Activated T-helper 1 cell treated with anti-CD3 and anti-CD28 coated beads, Interleukin-12 subunit alpha, Interleukin-12 subunit beta, Interleukin-2, Interleukin-4 antibody, amounts not matched to agents 30 ng/mL and 10 ng/mL and 1 ng/mL, durations not matched to agents 14 hours and 24 hours and 36 hours (primary cell): ENCODE measurements at places on chromosomes 6 and 20.

DNA sequence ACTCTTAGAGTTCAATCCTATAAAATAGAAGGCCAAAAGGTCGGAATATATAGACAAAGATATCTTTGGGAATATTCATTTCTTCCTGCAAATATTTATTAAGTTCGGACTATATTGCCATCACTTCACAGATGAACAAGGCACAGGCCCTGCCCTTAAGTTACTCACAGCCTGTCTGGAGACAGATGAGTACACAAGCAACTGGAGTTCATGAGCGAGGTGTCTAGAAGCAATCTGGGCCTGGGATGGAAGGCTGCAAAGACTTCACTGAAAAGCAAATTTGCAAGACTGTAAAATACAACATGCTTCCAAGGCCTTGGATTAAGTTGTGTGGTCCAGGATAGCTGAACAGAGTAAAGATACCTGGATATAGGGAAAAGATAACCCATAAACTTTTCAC is 56.7 kb upstream of the CEP85L start:
- no peak for DNase-seq

DNA sequence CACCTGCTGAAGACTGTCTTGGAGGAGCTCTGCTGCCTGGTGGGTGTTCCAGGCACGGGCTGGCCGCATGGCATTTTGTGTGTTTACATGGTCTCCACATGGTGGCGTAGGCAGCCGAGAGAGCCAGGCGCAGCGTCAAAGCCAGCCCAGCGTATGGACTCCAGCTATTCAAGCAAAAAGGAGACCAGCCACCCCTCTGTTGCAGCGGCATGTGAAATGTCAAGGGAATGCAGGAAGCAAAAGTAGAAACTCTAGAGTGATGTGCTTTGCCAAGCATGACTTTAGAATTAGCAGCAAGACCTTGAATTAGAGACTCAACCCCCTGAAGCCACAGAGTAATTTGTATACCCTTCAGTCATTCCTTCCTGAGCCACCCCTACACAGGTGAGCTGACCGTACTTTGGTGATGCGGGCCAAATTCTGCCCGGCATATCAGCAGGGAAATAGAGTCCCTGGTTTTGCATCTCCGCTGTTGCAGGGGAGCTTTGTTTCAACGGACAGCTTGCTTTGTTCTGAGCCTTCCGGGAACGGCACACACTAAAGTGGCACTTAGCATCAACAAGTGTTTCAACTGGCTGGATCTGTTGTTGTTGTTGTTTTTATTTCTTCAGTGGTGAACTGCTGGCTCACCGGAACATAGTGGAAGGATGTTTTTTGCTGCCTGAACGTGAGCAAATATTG is 48.5 kb downstream of the FNDC1 start:
- no peak for DNase-seq

DNA sequence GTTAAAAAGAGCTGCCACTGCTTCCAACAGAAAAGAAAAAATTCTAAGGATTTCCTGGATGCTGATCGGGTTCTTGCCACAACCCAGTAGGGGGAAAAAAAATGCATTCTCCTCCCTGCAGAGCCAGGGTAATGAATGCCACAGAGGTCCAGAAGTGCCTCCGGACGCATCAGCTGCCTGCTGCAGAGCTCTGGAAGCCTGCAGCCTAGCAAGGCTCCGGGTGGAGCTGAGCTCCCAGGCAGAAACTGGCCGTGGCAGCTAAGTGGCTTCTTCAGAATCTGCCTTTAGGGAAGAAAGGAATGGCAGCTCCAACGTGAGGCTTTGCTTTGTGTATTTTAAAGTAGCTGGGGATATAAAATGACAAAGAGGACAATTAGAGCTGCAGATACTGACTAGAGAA is 155.0 kb downstream of the CFAP61 start:
- no peak for DNase-seq

- DNase-seq = no peak
These were observed 518.8 kb downstream of the GRIK2 start for GRCh38 chr6:101912311-101912710.

DNA sequence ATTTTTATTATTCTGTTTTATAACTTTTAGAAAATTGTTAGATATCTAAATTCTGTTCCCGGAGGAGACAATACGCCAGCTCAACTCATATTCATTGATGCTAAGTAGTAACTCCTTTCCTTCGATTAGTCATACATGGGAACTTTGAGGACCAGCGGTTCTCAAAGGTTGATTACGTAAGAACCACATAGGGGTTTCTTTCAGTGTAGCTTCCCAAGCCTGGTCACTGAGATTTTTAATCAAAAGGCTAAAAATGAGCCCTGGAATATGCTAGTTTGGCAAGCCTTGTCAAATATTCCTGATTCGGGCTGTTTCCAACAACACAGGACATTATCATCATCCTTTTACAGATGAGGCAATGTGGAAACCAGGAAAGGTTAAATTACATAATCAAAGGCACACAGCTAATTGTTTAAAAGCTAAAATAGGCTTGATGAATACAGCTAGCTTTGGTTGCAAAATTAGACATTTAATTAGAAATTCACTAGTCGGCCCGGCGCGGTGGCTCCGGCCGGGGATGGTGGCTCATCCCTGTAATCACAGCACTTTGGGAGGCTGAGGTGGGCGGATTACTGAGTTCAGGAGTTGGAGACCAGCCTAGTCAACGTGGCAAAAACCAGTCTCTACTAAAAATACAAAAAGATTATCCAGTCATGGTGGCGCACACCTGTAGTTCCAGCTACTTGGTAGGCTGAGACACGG is 14.6 kb upstream of the MEI4 start:
- no peak for DNase-seq

GRCh38 chr6:157272372-157272771 is 50.9 kb downstream of the TMEM242 start:
- no peak for DNase-seq

- DNase-seq = no peak
These were observed 18.2 kb downstream of the FOXF2 start for GRCh38 chr6:1407499-1407990.

DNA sequence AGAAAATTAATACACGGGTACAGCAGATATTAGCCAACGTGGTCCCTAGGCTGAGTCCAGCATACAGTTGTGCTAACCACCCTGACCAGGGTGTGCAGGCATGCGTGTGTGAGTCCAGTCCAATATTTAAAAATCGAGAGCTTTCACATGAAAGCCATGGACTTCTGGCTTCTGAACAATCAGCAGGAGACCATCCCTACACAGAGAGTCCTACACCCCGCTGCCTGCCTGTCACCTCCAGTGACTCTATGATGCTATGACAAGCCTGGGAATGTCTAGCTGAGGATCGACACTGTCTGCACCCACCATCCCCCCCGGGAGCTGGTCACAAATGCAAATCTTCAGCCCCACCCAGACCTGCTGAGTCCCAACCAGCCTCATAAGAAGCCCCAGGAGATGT is 7.9 kb downstream of the ACSS1 start:
- DNase-seq = no peak

DNA sequence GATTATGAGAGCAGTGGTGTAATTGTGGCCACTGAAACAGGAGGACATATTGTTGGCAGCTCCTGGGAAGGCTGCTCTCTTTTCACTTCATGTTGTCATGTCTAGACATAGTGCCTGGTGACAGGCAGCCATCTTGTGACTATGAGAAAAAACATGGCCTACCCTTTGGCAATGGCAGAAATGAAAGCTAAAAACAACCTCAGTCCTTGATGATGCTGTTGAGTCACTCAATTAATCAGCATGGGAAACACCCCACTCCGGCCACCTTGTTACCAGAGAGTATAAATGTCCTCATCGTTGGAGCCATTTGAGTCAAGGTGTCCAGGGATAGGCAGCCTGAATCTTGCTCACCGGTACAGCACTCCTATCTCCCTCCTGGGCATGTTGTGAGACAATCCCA is 31.2 kb upstream of the HMGA1 start:
- DNase-seq = no peak

GRCh38 chr6:19738010-19738409 is 99.2 kb upstream of the ID4 start:
- DNase-seq = no peak

DNA sequence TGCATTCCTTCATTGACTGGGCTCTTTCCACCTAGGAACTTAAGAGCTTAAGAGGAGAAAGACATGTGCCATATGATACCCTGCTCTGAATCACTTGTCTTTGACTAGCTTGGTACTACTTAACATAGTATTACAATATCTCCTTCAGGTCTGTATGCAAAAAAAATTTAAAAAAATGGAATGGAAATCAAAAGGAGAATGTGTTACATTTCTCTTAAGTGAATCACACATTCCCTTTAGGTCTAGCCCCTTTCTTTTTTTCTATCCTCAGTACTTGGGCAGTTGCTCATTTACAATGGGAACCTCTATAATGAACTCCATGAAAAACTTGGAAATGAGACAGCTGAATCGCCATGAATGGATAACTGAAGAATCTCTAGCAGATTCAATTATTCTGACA is 53.8 kb downstream of the SLC35F1 start:
- no peak for DNase-seq

DNA sequence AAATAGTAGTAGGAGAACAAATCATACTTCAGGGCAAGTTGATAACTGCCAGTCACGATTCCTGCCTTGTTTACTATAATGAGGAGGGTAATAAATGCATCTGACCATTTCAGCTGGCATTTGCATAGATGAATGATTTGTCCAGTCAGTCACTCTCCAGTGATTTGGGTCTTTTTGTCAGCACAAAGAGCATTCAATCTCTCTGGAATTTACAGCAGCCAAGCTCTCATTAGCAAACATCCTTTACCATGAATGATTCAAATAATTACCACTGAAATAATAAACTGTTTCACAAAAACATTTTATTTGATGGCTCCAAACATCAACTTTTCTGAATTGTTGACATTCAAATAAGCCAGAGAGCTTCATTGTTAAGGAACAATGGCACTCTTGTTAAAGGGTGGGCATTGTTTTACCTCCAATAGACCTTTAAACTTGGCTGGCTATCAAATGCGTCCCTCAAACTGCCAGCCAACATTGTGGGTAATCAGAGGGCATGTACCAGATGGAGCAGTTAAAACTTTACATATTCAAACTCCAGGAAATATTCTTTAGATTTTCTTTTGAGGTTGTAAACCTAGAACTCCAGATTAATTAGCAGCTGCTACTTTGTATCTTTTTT is 30.0 kb upstream of the FBXL4 start:
- no peak for DNase-seq

DNA sequence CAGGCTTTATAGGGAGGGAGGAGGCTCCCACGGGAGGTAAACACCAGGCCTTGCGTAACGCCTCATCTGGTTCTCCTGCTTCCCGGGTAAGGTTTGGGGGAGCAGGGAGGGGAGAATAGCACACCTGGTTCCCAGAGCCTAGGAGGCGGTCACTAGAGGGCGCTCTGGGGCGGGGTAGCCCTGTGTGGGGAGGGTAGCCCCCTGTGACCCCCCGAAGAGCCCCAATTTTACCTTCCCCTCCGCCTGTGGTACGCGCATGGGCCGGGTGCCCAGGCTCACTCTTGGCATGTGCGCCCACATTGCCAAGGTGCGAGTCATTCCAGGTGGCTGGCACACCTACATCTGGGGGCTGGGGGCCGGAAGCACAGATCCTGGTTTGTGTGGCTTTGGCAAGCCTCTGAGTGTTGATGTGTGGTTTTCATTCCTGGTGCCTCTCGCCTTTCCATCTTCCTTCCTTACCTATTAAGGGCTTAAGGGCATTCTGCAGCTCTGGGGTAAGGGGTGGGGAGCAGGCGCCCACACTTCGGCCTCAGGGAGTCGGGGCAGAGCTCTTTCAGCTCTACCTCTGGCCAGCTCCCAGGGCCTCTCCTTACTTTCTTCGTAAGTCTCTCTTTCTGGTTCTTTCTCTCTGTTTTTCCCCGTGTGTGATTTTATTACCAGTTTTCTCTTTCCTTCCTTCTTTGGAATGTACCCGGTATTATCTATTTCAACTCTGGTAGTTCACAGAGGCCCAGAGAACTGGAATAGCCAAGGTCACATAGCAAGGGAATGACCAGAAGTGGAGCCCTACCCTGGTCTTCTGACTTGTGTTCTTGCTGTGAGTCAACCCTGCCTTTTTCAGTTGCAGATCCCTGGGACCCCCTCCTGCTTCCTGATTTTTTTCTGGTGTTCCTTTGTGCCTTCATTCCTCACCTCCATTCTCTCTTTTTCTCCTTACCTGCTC is 492 bp upstream of the RNF39 start:
- DNase-seq = no peak

DNA sequence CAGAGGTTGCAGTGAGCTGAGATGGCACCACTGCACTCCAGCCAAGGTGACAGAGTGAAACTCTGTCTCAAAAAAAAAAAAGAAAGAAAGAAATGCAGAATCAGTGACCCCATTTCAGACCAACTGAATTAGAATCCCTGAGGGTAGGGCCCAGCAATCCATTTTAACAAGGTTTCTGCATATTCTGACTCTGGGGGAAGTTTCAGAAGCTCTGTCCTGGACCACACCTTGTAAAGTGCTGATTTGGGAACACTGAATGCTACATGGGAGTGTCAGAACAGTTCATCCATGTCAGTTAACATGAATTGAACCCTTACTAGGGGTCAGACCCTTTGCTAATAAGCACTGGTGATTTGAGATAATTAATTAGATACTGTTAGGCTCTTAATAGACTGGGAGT is 52.0 kb downstream of the SNAP25 start:
- no peak for DNase-seq

DNA sequence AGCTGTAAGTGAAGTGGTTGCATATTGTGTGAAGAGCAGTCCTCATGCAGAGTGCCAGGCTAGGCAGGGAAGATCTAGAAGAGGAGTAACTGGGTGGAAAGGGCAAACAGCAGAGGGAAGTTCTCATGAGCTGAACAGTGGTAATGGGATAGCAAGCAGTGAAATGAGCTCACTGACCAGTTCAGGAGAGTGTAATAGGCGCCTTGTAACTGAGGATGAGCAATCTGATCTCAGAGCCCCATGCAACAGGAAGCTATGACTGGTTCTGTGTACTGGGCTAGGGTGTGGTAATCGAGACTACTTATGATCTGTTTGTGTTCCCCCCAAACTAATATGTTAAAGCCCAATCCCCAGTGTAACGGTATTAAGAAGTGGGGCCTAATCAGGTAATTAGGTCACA is 98.6 kb downstream of the RFX6 start:
- DNase-seq = no peak

- no peak for DNase-seq
These were observed 356.9 kb downstream of the KIF16B start for GRCh38 chr20:16216227-16216913.

DNA sequence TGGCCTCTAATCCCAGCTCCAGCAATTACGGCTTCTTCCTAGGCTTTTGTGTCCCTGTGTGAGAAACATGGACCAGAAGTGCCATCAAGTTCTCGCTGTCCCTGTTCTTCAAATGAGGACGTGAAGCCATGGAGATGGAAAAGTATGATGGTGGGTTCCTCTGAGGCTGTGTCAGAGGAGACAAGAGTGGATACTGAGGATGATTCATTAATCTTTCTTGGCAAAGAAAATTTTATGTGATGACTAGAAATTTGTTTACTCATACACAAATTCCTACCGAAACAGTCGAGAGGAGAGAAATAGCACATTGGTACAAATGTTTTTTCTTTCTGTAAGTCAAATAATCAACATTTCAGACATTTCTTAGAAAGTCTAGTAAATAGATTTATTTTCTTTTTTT is 35.0 kb upstream of the PNRC1 start:
- DNase-seq = no peak
